ENCODE measurements at places on chromosomes 1 and 21.

DNA sequence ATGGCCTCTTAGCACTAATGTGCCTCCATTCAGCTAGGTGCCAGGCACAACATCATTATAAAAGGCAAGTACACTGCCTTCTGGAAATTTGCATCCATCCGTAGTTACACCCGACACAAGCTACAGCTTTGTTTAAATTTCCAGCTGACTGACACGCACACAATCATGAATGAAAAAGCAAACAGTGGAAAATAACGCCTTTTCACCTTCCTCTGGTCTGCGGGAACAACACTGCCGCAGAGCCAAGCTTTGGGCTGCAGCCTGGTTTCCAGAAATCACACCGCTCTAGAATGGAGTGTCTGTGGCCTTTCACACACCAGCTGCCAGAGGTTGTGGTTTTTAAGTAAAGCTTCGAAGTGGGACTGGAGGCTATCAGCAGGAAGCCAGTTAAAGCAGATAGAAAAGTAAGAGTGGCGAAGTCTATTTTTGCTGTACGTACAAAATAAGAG lies 142.8 kb upstream of the COA6 start:
- DNase-seq: no peak

DNA sequence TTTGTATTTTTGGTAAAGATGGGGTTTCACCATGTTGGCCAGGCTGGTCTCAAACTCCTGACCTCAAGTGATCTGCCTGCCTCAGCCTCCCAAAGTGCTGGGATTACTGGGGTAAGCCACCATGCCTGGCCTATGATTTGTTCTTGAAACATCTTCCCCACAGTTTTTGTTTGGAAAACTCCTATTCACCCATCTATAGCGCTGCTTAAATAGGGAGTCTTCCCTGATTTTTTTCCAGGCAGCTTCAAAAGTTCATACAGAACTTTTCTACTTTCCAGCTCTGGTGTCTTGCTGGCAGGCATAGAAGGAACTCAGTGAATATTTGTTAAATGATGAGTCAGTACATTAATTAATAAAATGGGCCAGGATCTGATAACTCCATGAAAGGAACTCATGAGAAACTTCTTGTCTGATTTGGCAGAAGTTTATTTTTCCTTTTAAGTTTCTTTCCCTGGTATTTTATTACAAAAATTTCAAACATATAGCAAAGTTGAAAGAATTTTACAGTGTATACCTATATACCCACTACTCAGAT lies 33.0 kb upstream of the TTC22 start:
- DNase-seq: no peak

DNA sequence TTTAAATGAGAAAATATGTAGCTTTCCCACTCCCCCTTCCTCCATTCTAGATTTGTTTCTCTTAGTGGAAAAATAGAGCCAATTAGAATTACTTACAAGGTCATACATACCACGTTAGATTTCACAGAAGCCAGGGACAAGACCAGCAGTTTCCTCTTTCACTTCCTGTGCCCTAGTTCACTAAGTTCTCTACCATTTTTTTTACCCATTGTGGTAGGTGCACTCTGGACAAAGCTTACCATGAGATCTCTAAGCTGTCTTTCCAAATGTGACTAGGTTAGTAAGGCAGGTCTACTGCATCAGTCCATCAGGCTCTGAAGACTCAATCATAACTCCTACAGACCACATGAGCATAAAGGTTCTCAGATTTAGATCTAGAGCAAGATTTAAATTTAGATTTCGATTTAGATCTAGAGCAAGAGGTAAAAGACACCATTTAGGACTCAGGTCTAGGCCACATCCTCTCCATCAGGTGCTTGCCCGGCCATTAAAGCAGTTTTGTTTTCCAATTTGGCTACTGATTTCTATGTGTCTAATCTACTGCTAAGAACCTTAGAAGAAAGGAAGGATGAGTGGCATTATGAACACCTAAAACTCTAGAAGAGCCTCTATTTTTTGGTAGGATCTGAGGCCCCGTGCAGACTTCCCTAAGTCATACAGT lies 235.3 kb downstream of the FAF1 start:
- DNase-seq: no peak

DNA sequence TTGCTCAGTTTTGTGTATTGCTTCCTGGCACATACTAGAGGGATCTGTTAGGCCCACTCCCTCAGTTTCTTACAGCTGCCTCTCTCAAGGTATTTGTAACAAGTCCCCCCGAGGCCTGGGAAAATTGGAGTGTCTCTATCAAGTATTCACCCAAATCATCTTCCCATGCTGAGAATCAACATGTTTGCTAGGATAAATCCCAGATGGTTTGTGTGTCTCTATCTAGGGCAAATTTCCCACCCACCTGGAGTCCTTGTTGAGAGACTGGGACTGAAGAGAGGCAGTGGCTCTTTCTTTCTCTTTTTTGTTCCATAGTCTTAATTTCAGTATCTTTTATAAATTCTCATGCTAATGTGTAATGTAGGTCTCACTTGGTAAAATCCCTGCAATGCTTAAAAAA lies 58.0 kb downstream of the OLFM3 start:
- no peak for DNase-seq

- DNase-seq: no peak
Measured at GRCh38 chr1:93963585-93963984, 54.4 kb upstream of the GCLM start.

DNA sequence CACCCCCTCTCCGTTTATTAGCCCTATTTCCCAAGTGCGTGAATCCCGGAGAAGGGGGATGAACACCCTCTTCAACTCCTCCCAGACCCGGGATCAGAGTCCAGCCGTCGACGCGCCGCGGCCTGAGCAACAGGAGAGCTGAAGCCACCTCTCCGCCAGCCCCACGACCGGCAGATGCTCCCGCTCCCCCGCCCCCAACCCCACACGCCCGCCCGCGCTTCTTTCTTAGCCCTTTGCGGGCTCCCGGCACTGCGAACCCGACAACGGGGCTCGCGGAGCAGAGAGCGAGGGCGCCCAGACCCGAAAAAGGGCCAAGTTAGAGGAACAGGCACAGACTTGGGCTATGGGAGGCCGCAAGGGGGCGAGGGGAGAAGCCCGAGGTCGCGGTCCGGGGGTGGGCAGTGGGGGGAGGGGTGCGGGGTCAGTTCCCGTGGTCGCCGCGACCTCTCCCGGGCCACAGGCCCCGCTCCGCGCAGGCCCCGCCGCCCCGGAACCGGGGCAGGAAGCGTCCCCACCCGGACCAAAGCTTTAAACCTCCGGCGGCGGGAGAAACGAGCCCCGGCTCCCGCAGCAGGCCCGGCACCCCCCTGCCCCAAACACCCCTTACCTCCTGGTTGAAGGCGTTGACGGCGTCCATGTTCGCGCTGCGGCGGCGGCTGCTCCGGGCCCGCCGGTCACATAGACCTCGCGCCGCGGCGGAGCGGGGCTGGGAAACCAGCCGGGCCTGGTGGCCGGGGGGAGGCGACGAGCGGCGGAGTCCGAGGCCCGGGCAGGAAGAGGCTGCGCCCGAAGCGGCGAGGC lies 662 bp downstream of the SCAF4 start:
- peak; percentile 51 for DNase-seq

DNA sequence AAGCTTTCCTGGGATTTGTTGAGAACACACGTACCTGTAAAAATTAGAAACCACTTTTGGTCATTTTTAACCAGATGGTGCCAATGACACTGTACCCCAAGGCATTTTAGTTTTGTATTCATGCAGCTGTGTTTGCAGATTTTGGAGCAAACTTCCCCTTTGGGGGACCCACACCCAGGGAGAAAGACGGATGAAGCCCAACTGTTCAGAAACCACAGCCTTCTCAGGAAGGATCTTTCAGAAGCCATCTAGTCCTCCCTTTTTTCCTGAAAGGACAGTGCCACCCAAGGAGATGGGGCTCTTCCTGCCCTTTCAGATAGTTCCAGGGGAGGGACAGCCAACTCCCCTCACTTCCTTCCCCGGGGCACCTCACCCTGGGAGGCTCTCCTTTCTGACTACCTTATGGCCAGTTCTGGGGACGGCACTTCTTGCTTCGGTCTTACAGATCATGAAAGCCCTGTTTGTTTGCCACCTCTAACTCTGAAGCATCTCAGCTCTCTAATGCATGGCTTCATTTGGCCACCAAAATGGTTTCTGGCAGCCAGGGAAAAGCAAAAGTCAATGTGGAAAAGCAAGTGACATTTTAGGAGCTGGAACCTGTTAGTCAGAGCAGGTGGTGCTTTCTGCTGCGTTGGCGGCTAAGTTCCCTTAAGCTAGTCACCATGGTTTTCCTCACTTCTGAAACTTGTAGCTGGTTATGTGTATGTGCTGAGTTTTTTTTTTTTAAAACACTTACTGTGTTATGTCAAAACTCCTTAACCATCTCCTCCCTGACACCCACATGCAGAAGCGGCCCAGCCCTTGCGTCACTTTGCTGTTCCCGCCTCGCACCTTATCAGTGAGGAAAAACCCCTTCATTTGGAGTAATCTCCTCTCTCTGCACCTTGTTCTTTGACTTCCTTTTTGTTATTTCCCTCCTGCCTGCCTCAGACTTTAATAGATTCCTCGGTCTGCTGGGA lies 10.1 kb downstream of the TMCC2 start:
- DNase-seq: no peak

Measured in NCI-H524 (cell line).